ENCODE measurements at places on chromosomes 11 and 22.

GRCh38 chr11:45622283-45622682 lies 43.1 kb downstream of the CHST1 start:
- DNase-seq = no peak

GRCh38 chr11:126346586-126346940 lies 8.9 kb upstream of the ST3GAL4 start:
- DNase-seq = no peak

DNA sequence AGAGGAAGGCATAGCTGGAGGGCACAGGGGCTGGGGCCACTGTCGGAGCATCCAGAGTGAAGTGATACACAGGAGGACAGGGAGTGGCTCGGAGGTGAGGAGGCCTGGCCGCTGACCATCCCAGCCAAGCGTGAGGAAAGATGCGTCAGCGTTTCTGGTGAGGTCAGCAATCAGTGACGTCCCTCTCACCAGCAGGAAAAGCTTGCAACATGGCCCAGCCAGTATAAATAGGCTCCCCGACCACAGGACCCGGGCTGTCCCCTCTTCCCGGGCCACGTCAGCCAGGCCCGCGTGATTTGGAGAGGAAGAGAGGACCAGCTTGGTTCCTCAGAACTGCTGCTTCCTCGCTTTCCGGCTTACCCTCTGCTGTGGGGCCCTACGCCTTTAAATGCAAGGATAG lies 4.2 kb upstream of the OSM start:
- DNase-seq = no peak

DNA sequence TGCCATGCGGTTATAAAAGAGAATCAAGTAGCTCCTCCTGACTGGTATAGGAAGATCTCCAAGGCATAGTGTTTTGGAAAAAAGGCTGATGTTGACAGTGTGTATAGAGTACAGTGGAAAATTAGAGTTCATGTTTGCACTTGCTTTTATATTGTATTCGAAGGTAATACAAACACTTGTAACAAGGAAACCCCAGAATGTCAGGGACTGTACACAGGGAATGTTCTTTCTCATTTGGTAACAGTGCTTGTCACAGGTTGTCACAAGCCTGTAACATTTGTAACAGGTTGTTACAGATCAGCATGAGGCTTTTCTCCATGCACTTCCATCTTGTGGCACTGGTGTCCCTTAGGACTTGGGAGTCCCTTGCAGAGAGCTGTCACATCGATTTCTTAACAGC lies 64.0 kb downstream of the GRK3 start:
- DNase-seq = no peak

GRCh38 chr11:9972989-9973388 lies 309.1 kb downstream of the SWAP70 start:
- no peak for DNase-seq

GRCh38 chr11:4862447-4863236 lies 13.6 kb upstream of the OR51S1 start:
- no peak for DNase-seq

- no peak for DNase-seq
These were observed 126.9 kb downstream of the KCNQ1 start for GRCh38 chr11:2571598-2572281.

DNA sequence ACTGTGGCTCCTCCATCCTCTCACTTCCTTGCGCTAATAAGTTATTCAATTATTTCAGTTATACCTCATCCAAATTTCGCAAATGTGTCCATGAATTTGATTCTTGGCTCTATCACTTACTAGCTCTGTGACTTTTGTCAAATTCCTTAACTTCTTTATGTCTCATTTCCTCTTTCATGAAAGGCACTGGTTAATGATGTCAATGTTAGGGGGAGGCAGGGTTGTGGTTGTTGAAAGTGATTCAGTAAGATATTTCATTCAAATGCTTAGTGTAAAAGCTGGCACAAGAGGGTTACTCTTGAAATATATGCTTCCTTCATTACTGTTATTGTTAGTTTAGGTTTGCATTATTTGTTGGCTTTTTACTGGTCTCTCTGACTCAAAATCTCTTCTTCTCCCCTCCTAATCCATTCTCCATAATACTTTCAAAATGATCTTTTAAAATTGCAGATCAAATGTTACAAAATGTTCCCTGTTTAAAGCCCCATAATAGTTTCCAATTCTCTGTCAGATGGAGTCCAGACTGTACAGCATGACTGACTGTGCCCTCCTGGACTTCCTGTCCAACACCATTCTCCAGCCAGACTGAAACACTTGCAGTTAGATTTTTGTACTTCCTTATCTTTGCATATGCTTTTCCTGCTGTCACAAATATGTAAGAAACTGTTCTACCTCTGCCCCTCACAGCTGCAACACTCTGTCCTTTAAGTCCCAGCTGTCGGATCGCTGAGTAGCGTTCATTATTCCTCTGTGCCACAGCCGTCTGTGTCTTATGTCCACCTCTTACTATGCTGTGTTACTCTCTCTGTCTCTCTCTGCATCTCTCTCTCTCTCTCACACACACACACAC lies 510.6 kb upstream of the RAG2 start:
- DNase-seq = no peak

- no peak for DNase-seq
These were observed 58.3 kb downstream of the CCDC83 start for GRCh38 chr11:85913513-85913912.

- no peak for DNase-seq
These were observed 37.0 kb upstream of the FTH1 start for GRCh38 chr11:62004473-62004872.

DNA sequence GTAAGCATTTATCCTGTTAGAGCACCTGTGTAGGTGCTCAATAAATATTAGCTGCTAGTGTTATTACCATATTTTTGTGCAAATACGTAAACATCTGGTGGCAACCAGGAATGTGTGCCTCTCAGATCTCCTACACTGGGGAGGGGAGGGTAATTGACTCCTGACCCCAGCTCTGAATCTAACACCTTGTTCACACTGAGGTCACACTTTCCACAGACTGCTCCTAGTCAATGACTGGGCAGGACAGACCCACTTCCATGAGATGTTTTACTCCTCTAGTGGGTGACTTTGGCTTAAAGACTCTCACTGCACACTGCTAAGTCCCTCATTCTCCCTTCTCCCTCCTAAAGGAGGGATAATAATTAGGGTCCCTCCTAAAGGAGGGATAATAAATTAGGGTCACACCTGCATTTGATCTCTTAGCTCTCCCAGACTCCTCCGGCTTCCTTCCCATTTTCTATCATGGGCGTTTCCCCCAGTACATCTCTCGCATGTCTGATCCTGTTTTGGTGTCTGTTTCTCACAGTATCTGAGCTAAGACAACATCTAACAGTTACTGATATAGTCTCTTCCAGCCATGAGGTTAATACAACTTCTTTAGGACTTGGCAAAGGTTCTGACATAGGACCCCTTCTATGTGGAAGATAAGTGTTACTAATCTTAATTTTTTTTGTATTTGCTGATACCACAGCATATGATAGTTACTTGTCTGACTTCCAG lies 8.0 kb downstream of the CSTPP1 start:
- DNase-seq = no peak

DNA sequence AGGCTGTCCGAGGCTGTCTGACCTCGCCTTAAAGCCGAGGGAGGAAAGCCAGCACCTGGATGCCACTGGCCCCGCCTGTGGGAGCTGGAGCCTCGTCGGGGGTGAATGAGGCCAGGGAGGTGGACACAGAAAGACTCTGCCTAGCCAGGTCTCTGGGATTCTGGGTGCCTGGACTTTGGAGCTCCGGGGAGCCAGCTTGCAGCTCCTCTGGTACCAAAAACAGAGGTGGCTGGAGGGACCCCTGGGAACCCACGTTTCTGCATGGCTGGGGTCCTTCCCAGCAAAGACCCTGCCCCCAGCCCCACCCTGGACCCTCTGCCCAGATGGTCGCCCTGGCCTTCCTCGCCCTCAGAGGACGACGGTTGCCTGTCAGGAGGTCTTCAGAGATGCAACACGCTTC lies 239.7 kb downstream of the BRD1 start:
- no peak for DNase-seq

DNA sequence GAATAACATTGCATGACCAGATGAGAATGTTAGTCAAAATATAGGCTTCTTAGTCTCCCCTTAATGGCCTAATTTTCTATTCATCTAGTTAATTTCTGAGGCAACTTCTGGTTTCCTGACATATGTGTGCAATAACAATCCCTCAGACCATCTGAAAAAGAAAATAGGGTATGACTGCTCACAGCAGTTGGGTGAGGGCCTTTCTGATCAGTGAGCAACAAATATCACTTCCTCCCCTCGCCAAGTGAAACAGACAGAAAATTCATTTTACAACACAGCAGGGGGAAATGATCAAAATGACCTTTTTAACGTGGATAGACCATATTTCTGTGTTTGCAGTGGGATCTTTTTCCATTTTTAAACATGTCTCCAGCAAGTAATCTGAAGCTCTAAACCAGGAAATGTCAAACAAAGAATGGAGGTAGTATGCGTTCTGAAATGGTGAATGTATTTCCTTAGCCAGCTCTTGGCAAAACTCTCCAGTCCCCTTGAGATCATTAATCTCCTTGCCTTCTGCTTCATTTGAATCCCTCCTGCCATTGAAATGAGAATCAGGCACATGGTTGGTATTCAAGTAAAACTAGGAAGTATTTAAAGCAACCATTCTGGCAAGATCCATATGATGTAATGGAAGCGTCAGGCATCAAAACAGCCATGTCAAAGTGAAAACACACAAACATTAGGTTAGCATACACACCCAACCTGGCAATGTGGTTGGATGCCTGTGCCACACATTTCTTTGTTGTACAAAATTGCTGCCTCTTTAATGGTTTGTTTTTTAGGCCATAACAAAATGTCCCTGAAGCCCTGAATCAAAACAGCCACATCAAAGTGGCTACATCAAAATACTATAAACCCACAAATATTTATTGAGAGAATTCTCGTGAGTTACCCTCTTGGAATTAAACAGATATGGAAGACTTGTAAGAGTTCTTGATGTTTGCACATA lies 100.1 kb downstream of the SLC1A2 start:
- no peak for DNase-seq

DNA sequence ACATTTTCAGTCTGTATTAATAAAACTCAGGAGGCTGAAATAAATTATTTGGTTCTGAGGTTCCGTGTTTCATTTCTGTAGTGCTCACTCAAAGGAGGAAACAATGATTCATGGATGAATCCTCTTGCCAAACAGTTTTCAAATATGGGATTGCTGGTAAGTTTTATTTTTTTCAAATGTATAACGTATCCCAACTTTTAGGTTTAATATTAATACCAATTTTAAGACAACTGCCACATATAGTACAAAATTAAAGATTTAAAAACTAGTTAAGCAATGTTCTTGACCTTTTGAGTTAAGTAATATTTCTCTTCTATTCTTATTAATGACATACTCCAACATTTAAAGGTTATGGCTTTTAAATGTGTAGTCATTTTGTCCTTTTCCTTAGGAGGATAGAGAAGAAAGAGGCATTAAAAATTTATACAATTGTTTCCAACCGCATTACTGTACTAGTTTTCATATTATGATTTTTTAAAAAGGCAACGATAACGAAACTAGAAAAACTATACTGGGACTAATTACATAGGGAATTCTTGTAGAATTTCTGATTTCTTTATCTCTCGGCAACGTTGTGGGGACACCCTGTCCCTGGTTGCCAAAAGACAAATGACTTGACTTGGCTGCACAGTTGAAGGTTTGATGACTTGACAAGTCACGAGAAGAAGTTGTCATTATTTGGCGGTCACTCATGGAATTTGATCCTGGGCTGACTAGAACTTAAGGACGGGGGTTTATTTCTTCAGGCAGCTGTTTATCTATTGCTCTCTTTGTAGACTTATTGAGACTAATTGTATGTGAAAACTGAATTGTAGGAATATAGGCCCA lies 69.1 kb upstream of the ADSL start:
- no peak for DNase-seq

DNA sequence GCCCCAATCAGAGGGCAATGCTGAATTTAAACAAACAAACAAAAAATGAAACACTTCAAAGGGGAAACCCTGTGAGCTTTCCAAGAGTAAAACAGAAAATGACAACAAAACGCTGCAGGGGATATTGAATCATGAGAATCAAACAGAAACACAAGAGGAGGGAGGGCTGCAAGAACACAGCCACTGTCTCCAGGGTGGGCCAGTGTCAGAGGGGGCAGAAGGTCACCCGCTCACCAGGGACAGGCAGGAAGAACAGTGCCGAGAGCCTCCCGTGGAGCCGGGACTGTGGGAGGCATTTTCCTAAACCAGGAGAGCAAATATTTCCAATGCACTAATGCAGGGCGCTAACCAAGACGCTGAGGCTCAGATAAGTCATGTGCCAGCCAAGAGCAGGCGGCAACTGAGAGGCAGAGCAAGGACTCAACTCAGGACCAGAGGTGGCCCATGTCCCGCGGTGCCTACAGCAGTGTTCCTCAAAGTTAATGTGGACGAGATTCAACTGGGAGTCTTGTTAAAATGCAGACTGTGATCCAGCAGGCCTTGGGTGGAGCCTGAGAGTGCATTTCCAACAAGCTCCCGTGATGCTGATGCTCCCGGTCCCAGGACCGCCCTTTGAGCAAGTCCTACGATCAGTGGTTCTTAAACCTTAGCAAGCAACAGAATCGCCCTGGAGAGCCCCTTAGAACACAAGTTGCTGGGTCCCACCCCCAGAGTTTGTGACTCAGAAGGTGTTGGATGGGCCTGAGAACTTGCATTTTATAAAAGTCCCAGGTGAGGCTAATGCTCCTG lies 197.2 kb downstream of the TENM4 start:
- no peak for DNase-seq

DNA sequence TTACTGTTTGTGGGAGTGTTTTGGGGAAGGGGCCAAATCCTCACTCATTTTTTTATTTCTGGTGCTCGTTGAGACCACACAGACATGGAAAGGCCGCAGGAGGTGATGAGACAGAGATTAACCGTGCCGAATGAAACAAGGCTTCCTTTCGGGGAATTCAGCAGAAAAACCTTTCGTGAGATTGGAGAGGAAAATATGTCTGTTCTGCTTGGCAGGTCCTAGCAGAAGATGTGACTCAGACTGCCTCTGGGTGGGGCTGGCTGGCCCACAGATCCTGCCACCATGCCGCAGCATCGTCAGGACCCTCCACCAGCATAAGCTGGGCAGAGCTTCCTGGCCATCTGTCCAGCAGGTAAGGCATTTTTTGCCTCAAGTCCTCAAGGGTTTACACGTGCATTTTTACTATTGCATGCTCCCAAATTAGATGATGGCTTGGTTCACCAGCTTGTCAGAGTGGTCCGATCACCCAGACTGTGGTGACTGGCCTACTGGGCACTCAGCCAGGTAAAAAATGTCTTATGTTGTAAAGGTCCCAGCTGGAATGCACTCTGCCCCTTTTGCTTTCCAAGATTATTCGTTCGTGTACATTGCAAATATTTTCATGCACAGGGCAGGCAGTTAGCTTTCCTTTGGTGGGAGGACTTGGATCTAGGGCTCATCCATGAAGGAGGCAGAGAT lies 1.5 kb downstream of the DDB2 start:
- peak; percentile 50 for DNase-seq

DNA sequence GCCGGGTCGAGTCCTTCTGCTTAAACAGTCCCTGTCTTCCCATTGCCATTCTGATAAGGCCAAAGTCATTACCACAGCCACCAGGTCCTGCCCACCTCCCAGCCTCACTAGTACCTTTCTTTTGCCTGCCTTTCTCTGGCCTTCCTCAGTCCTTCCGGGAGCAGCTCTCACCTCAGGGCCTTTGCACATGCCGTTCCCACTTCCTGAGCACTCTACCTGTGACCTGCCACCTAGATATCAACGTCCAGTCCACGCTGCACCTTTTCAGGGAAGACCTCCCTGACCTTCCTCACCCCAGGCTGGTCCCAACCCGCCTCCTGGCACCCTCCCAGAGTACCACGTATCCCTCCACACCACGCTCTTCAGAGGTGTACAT lies 7.8 kb upstream of the OSM start:
- no peak for DNase-seq

GRCh38 chr22:35305525-35306070 lies 5.9 kb downstream of the TOM1 start:
- DNase-seq = no peak

Data from stimulated activated CD8-positive, alpha-beta memory T cell treated with anti-CD3 and anti-CD28 coated beads, Interleukin-4, amount 100 ng/mL, for 1 hour (primary cell).